SJCRH30 (cell line): ENCODE measurements at places on chromosomes 12 and 14.

- DNase-seq, result no peak
Observed at GRCh38 chr14:53368711-53369201, 215.6 kb upstream of the DDHD1 start.

- peak; percentile 96 for DNase-seq
Observed at GRCh38 chr12:48601013-48601756, 31.3 kb upstream of the LALBA start.

GRCh38 chr12:20278276-20278675, 90.1 kb upstream of the PDE3A start:
- DNase-seq, result no peak

- no peak for DNase-seq
Observed at GRCh38 chr14:96257056-96257455, 1.0 kb downstream of the BDKRB1 start.

DNA sequence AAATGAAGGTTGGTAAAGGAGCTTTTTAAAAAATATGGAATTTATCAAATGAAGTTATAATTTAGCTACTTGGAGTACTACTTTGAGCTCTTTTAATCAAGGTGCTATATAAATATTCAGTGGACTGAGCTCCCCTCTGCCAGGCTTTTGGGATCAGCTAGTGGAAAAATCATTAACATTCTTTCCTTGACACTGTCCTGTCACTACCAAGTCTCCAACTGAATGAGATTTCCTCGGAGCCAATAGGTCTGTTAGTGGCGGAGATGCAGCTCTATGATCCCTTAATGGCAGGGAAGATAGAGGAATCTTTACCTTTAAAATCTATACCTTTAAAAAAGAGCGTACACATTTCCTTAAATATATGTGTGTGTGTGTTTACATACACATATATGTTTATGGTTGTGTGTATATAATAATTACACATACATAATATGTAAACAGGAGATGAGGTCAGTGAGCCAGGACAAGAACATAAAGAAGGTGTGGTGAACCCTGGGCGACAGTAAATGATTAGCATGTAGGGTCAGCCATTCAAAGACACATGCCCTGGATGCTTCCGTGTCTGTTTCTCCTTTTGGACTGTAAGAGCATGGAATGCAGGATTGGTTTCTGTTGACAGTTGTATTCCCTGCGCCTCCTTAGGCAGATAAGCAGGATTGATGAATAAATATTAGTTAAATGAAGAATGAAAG, 47.7 kb upstream of the ATP2A2 start:
- no peak for DNase-seq

DNA sequence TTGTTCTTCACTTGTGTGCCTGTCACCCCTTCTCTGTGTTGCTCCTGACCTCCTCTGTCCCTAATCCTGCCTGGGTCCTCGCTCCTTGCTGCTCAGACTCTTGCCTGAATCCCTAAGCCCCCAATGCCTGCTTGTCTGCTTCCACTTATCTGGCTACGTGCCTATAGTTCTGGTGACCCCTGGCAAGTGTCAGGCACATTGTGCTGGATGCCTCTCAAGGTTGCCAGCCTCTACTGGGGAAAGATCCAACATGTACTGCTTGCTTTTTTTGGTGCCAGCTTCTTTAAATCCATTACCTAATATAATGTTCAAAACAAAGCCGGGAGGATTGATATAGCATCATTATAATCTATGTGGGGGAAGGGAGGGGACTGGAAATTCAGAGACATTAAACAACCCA, 448.0 kb upstream of the CCDC196 start:
- no peak for DNase-seq

GRCh38 chr14:57725399-57726077, 140.4 kb downstream of the SLC35F4 start:
- no peak for DNase-seq

DNA sequence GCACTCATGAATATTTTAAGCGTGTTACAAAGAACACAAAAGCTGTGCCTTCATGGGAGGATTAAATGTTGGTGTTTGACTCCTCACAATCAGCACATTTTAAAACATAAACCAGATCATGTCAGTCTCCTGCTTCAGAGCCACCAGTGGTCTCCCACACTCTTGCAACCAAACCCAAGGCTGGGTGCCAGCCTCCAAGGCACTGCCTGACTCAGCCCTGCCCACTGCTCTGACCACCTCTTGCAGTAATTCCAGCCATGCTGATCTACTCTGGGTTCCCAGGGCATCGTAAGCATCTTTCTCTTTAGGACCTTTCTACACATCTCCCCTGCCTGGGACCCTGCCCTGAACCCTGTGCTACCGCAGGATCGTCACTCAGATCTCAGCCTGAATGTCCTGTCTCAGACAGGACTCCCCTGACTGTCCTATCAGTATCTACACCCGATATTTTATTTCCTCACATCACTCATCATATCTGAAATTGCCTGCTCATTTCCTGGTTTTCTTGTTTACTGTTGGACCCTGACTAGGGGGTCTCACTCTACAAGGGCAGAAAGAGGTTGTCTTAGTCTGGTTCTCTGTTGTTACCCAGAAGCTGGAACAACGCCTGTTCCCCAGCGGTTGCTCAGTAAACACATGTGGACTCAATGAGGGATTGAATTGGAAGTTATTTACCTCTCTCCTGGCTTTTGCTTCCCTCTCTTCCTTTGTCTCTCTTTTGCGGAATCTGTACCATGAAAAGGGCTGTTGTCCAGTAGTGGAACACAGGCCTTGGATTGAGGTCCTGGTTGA, 449.8 kb downstream of the RAD51B start:
- no peak for DNase-seq

GRCh38 chr14:102665621-102666020, 73.2 kb downstream of the RCOR1 start:
- DNase-seq, result no peak

GRCh38 chr14:79197516-79197915, 1013.8 kb downstream of the DIO2 start:
- peak; percentile 27 for DNase-seq

DNA sequence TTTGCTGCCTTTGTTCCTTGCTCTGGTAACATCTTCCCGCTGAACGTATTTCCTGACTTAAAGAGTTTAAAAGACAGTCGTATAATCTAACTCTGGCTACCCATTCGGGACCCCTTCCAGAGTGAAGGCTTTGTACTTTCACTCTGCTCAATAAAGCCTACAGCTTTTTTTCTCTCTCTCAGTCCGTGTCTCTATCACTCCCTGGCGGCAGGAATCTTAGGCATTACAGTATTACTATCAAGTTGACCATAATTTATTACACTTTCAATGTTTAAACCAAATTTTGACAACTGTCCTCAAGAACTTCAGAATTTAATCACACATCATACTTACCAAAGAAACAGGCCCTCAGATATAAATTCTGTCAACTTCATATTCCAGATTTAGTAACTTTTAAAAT, 967.9 kb downstream of the FSCB start:
- DNase-seq, result no peak
